ENCODE measurements at places on chromosomes 5 and 9. TPM values are rescaled to one million over a fixed set of nuclear protein-coding genes. Genes with fewer than 3 reads are reported as not detected.

NDUFAF2 gene
- total RNA-seq, result 11.3 TPM

DNA sequence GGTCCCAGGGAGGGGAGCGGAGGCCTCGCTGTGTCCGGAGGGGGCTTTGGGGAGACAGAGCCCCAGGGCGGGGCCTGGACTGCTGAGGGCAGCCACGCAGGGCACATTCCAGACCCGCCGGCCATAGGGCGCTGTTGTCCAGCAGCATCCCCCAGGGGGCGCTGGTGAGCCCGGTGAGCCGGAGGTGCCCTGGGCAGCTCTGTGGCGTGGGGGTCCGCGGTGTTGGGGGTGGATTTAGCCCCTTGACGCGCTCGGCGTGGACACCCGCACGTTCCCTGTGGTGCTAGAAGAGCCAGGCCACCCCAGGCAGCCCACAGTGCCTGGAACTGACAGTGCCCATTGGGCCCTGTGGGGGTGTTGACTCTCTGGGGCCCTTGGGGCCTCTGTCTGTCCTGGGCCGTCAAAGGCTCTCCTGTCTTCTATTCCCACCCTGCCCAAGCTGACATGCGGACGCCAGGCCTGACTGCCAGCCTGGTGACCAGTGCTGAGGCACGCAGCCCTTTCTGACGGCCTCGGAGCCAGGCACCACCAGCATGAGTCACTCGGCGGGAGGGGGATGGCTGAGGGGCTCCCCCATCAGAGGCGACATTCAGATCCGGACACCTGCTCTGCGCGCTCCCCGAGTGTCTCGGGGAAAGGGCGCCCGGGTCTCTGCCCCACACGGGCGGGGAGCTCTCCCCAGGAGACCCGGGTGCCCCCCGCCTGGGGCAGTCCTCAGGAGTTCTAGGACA, 23.9 kb downstream of the TPPP start:
- DNase-seq, result no peak

- no peak for DNase-seq
These were observed 106.0 kb upstream of the PTPN3 start for GRCh38 chr9:109604131-109604530.

DNA sequence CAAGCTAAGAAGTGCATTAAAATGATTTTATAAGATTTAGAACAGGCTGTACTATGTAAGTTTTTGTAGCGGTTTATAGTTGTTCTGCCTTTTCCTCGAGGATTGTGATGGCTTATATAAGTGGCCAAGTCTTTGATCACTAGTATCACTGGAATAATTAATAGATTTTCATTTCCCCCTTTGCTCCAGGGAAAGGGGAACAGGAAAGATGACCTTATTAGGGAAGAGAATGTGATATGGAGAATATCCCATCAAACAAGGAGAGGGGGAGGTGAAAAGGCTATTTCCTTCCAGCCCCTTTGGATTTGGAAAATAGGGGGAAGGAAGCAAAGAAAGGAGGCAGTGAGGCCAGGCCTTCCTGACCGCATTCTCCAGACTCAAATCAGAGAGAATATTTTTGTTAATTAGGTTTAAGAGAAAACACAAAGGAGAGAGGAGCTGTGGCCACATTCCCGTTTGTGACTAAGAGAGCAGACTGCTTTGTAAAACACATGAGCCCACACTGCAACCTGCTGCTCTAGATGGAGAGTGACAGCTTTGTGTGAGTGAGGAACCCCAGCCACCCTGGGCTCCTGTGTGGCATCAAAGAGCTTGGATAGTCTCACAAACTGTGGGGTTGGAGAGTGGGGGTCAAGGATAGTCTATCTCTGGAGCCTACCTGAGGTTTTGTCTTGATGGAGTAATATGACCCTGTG, 359.5 kb downstream of the DTWD2 start:
- DNase-seq, result no peak

GRCh38 chr9:124428751-124429529, 13.7 kb upstream of the PSMB7 start:
- DNase-seq, result no peak

DNA sequence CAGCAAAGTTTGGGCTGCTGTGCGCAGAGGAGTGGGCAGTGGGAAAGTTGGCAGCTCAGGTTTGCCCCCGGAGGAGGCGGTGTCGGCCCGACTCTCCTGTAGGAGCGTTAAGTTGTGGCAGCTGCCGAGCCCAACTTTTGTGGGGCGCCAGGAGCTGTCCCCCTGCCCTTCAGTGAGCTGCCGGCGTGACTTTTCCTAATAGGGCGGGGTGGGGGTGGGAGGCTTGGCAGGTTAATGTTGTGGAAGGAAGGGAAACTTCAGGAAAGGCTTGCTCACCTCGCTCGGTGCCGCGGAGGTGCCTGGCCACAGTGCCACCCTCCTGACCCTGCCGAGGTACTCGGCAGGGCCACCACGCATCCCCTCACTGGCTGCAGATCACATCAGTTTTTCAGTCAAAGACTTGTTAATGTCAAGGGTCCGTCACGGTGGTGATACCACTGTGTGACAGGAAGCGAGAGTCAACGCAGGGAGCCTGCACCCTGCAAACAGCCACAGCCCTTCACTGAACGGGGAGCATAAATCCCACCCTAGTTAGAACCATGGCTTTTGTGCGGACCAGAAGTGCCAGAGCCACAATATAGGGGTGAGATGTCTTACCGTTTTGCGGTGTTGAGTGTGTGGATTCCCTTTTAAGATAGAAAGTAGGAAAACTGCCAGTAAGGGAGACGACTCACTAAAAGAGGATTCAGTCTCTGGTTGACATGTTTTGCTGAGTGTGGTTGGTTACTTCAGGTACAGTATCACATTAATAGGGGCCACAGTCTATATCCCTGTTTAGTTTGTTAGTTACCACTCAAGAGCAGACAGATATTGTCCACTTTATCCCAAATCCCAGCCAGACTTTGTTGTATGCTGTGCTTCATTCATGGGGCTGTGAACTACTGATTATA, 796 bp downstream of the LNPEP start:
- DNase-seq, result peak; percentile 42

DNA sequence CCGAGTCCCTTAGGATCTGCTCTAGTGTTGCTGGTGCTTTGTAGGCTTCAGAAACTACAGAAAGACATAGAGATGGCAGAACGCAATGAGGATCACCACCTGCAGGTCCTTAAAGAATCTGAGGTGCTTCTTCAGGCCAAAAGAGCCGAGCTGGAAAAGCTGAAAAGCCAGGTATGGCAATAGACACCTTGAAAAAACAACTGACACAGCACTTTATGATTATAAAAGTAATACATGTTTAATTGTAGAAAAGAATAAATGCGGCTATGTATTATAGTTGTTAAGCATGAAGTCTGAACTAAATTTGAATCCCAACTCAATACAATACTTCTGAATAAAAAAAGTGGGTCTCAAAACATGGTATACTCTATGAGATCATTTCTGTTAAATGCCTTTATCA, 43.7 kb downstream of the RAB14 start:
- DNase-seq, result no peak

NOTCH1 gene
- total RNA-seq, result 27.0 TPM

DNA sequence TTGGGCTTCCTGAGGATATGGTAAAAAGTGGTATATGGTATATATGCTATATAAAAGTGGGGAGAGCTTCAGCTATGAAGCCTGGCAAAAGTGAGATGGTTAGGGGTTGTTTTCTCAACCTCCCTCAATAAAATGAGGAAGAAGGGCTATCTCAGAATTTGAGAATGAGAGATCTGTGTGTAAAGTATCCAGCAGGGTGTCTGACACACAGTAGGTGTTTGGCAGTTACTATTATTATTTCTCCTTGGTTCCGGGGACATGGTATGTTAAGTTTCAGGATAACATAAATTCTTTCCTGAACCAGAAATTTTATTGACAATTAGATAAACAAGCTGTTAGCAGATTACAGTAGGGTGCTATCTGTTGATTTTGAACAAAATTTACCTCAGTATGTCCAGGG, 94.1 kb downstream of the DENND1A start:
- DNase-seq, result no peak

ADAMTS19 gene
- 0.15 TPM for total RNA-seq

GRCh38 chr5:31346896-31347551, 153.5 kb downstream of the CDH6 start:
- no peak for DNase-seq

ARL14EPL gene
- total RNA-seq, result not detected

VDAC1 gene
- total RNA-seq, result 77.9 TPM

DNA sequence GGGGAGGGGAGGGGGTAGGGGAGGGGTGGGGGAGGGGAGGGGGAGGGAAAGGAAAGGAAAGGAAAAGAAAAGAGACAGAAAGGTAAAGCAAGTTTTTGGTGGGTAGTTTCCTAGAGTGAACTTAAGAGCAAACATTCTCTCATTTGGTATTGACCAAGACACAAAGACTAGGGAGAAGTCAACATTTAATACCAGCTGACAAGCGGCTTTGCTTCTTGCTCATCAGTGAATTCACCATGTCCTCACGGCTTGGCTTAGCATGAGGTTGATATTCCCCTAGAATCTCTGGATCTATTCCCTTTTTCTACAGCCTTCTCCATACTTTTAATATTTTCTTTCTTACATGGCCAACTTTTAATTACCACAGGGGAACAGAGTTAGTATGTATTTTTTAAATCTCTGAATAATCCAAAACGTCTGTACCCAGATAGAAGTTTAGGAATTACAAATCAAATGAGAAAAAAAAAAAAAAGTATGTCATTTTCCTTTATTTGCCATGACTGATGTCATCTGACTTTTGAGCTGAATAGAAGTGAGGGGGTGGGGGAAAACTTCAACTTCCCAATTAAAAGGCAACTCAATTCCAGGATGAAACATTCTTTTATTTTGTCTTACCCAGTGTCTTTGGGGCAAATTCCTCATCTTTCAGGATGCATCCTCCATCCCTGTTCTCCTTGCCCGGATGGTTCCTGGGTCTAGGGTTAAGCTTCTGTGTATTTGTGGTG, 40.1 kb upstream of the GLIS3 start:
- DNase-seq, result no peak

RORB gene
- 0.09 TPM for total RNA-seq

DNA sequence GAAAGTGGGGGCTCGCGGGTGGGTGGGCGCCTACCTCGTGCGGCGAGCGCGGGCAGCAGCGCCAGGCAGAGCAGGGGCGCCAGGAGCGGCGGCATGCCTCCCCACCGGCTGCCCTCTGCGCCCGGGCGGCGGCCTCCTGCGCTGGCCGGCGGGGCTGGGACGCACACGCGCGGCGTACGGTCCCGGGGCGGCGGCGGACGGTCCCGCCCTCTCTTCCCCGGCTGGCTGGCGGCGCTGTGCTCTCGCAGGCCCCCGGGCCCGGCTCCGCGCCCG, 220 bp downstream of the NOTCH1 start:
- DNase-seq, result no peak

- no peak for DNase-seq
These were observed 1.2 kb downstream of the TTC33 start for GRCh38 chr5:40754381-40755092.

ATOSB gene
- 3.7 TPM for total RNA-seq

GRCh38 chr9:82052081-82052480, 63.5 kb downstream of the SPATA31D1 start:
- no peak for DNase-seq

- no peak for DNase-seq
These were observed 19.3 kb downstream of the SLIT3 start for GRCh38 chr5:169281625-169282024.

OBP2A gene
- total RNA-seq, result not detected

DNA sequence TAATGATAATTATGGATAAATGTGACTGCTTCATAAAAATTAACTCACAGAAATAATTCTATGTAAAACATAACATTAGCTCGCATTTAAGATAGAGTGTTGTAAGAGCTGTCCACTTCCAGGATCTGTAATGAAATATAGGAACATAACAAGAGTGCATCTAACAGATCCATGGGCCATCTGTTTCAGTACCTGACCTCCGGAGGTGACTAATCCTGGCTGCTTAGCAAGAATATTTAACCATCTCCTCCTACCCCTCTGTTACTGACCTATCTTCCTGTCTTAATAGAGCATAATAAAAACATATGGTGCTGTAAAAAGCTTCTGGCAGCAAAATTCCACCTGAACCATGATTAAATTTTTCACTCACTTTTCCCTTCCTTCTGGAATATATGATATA, 7.1 kb downstream of the PLCXD3 start:
- no peak for DNase-seq

- no peak for DNase-seq
These were observed 744 bp upstream of the PPP2CA start for GRCh38 chr5:134226441-134227192.

DNA sequence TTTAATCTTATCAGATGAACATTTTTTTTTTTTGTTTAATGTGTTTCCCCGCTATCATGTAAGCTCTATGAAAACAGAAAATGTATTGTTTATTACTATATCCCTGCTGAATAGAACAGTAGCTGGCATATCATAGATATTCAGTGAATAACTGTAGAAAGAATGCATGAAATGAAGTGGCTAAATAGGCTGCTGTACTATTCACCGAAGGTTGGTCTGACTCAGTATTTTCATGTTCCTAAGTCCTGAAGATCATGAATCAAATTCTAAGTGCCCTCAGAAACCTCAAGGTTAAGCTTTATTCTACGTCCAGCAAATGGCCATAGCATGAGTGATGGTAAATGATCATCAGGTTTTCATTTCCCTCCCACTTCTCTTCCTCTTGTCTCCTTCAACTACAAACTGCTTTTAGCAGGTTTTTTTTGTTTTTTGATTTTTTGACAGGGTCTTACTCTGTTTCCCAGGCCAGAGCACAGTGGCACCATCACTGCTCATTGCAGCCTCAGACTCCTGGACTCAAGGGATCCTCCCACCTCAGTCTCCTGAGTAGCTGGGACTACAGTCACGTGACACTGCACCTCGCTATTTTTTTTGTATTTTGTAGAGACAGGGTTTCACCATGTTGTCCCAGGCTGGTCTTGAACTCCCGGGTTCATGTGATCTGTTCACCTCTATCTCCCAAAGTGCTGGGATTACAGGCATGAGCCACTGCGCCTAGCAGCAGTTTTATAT, 19.1 kb upstream of the ZFAND5 start:
- DNase-seq, result no peak

SH3PXD2B gene
- total RNA-seq, result 16.6 TPM

- no peak for DNase-seq
These were observed 176.3 kb downstream of the MAN2A1 start for GRCh38 chr5:109866051-109866450.

- DNase-seq, result no peak
These were observed 98.3 kb downstream of the UBAP2 start for GRCh38 chr9:33950371-33950770.

DNA sequence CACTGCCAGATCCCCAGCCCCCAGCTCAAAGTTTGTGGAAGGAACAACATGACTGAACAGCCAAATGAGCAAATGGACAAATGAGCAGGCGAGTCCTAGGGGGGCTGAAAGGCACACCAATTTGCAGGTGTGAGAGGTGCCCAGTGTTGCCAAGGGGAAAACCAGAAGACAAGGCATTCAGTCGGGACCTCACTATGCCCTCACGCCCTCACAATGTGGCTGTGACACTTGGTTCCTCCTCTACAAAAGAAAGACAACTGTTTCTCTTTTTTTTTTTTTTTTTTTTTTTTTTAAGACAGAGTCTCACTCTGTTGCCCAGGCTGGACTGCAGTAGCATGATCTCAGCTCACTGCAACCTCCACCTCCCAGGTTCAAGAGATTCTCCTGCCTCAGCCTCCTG, 28.0 kb downstream of the TNIP1 start:
- DNase-seq, result no peak

PHF24 gene
- 0.03 TPM for total RNA-seq
